ENCODE measurements at places on chromosomes 12 and 14.

DNA sequence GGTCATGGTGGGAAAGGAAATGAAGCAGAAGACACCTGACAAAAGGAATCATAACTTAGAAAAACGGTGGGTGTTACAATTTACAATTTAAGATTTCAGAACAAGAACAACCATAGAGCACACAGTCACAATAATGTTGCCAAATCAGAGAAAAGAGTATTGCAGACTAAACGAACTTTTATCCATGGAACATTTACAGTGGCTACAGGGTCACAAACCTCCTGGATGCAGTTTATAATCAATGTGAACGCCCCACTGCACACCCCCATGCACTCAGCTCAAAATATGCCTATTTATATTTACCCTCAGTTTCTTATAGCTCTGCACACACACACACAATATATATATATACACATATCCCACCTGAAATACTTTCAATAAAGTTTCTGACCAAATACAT is 8.0 kb downstream of the KRR1 start:
- no peak for DNase-seq

GRCh38 chr14:63203618-63204406 is 431 bp upstream of the RHOJ start:
- peak; percentile 58 for DNase-seq

GRCh38 chr14:104865631-104866441 is 768 bp downstream of the CEP170B start:
- DNase-seq = no peak

- DNase-seq = no peak
Measured at GRCh38 chr12:50627491-50627890, 122.7 kb downstream of the DIP2B start.

DNA sequence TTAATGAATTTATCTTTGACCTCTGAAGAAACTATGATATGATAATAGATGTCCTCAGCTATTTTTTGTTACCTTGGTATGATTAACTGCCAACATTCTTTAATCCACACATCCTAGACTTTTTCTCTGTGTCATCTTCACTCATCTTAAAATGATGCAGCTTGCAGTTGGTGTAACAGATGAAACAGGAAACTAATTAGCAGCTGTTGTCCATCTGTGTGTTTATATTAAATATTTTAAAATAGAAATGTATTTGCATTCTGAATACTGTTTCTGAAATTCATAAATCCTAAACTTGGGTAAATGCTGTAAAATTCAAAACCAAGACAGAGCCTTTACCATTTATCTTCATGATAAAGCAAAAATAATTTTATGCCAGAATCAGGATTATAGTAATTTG is 56.1 kb upstream of the GARIN2 start:
- no peak for DNase-seq

DNA sequence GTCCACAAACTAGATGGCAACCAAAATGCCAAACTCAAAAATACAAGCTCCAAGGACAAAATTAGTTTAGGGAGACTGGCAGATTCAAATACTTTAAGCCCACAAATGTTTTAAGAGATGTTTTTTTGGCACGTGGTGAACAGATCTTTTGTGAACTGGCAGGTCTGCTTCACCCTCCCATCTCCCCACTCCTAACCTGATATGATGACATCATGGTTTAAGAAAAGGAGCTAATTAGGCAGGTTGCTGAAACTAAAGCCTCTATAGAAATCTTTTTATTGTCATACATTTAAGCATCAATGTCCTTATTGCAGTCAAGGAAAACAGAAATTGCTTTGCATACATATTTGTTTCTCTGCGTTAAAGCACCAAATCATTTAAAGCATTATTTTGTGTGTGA is 5.8 kb downstream of the LRIG3 start:
- DNase-seq = no peak

DNA sequence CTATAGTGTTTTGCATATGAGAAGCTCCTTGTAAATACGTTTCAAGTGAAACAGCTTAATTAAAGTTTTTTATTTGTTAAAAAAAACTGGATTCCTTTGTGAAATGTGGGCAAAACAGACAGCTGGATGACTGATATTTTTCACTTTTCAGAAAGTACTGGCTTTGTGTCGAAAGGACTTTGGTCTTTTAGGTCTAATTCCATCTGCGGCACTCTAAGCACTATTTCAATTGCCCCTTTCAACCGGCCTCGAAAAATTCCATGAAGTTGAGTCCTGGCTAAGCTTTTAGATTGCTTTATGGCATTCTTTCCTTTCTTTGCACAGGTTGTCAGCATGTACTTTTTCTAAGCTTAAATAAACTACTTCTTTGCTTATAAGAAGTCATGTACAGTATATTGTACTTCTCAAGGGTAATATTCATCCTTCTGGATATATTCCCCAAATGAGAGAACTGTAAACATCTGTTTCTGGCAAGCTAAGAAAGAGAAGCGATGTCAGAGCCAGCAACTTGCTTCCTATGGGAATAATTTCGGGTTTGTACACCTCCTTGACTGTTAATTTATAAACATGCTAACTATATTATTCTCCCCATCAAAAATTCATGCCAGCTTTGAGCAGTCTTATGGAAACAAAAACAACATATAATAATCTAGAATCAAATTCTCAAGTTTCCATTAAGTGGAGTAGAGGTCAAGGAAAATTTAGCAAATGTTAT is 611.3 kb downstream of the ETNK1 start:
- no peak for DNase-seq

GRCh38 chr12:116266168-116266601 is 11.3 kb downstream of the MED13L start:
- DNase-seq = no peak

- no peak for DNase-seq
Measured at GRCh38 chr14:65223636-65224035, 121.3 kb upstream of the MAX start.

GRCh38 chr12:9700606-9700956 is 31.1 kb downstream of the CLEC2D start:
- no peak for DNase-seq

GRCh38 chr12:128570191-128571065 is 253.3 kb downstream of the SLC15A4 start:
- DNase-seq = no peak

All from caudate nucleus (tissue), 63 donors.